ENCODE measurements at places on chromosomes 3 and 15.

GRCh38 chr3:108328821-108329486, 32.6 kb downstream of the HHLA2 start:
- DNase-seq = no peak

DNA sequence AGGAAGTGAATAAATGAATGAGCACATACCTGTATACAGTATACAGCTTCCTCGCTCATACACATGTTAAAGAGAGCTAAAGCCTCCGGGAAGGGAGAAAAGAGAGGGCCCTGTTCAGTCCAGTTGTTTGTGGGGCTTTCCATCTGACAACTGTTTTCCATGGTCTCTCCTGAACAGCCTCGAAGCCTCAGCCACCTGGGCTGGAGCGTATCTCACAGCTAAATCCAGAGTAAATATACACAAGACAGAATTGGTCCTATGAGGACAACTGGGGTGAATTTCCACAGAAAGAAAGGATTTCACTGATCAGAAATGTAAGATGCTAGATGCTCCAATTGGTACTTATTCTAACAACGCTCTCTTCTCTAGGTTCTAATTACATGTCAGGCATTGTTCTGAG, 103.5 kb downstream of the LIPC start:
- no peak for DNase-seq

GRCh38 chr3:84600703-84601225, 358.0 kb upstream of the CADM2 start:
- DNase-seq = no peak

DNA sequence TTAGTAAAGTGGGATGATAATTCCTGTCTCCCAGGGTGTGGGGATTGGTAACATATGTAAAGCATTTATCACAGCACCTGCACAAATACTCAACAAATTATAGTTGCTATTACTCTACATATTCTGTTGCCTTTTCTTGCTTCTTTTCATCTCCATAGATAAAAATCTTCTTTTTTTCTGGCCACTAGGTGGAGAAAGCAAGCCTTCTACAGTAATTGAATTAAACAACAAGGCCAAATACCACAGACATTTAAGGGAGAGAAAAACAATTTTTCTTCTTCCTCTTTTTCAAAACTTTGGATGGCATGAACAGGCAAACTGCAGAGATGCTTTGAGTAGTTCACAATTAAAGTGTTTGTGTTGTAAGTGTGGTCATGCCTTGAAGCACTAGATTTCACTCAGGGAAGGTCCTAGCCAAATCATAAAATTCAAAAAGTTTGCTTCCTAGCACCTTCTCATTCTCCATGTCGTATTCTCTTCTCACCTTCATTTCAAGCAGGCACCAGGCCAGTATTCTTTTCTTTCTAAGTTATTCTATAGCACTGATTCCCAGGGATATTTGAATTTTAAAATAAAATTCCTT, 493.4 kb upstream of the TGFBR2 start:
- no peak for DNase-seq

- no peak for DNase-seq
These were observed 62.3 kb upstream of the ARHGEF3 start for GRCh38 chr3:56864090-56864489.

- DNase-seq = no peak
These were observed 55.8 kb downstream of the BBX start for GRCh38 chr3:107578523-107578922.

GRCh38 chr15:41408234-41408641, 5.9 kb upstream of the NDUFAF1 start:
- no peak for DNase-seq

DNA sequence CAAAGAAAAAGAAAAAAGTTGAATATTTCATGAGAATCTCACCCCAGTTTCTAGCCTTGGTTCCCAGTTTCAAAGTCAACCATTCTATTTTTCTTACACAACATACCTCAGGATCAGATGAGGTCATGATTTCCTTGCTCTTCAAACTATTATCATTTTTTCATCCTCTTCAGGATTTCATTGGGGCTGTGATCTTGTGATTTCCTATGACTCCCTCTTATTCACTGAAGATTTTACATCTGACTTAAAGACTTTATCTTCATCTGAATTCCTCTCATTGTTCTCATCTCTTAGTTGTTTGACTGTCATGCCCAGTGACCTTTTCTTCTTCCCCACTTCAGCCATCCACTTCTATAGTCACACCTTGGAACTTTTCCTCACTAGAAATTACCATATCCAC, 3.1 kb upstream of the C3orf33 start:
- no peak for DNase-seq

GRCh38 chr3:21017115-21017852, 733.7 kb downstream of the ZNF385D start:
- no peak for DNase-seq

GRCh38 chr15:48324949-48325348, 6.3 kb upstream of the DUT start:
- DNase-seq = no peak

GRCh38 chr15:80177156-80177555, 24.4 kb downstream of the FAH start:
- DNase-seq = no peak

DNA sequence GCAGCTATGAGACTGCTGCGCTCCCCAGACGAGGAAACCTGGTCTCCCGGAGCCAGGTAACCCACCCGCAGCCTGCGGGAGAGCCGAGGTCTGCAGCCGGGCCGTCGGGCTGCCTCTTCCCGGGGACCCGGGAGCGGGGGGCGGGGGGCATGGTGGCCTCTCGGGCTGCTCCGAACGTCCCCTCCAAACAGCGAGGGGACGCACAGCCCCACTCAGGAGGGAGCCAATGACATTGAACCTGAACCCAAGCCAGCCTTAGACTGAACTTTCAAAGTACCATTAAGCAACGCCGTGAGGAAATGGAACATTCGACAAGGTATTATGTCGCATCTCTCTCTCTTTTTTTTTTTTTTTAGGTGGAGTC, 29.8 kb upstream of the ALDH1A3 start:
- DNase-seq = no peak

GRCh38 chr3:171459942-171460724, at the start of gene TNIK:
Gene TNIK, minus strand, starts transcription at chr3:171460405. Its CDS starts 342 bp downstream, at chr3:171460063.
- DNase-seq = peak; percentile 91

GRCh38 chr3:188171682-188172467, 17.9 kb downstream of the LPP start:
- no peak for DNase-seq

GRCh38 chr3:176581589-176581988, 615.7 kb downstream of the TBL1XR1 start:
- no peak for DNase-seq

- no peak for DNase-seq
These were observed 93.0 kb downstream of the AAGAB start for GRCh38 chr15:67161412-67161811.

DNA sequence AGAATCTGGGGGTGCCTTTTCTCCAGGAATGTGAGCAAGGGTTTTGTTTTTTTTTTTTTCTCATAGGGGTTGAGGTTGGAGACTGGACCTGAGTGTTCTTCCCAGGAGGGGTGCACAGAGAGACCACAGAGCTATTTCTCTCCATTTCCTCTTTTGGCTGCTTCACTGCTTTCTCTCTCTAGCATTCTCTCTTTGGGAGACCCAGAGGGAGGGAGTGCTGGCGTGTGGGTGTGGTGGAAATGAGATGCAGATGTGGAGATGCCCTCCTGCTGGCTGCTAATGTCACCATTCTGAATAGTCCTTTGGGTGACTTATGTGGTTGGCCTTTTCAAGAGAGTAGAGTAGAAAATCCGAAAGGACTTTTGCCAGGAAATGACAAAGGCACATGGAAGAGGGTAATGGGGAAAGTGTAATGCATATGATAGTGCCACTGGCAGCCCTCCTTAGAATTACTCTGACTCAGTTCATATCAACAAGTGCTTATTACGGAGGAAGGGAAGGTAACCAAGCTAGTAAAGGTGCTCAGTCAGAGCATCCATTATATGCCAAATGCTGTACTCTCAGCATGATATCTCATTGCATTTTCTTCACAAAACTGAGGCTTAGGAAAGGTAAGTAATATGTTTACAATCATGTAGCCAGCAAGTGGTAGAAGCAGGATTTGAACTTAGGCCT, 1.9 kb downstream of the SYN2 start:
- DNase-seq = no peak

- DNase-seq = no peak
These were observed 75.5 kb downstream of the SPATA16 start for GRCh38 chr3:173065543-173065981.

GRCh38 chr3:46672349-46672695, 21.2 kb downstream of the ALS2CL start:
- DNase-seq = no peak

- DNase-seq = no peak
These were observed 9.9 kb downstream of the ZIC1 start for GRCh38 chr3:147418808-147419701.

GRCh38 chr15:33298631-33299030, 12.1 kb upstream of the RYR3 start:
- DNase-seq = no peak

- no peak for DNase-seq
These were observed 17.1 kb downstream of the ASB14 start for GRCh38 chr3:57275393-57275792.

- DNase-seq = no peak
These were observed 76.4 kb downstream of the BBX start for GRCh38 chr3:107598926-107599771.

- no peak for DNase-seq
These were observed 413.6 kb upstream of the GRM7 start for GRCh38 chr3:6447166-6447801.

GRCh38 chr3:94520364-94520763, 457.5 kb downstream of the NSUN3 start:
- DNase-seq = no peak
